ENCODE measurements at places on chromosomes 3 and 15. TPM values are rescaled to one million over a fixed set of nuclear protein-coding genes. Genes with fewer than 3 reads are reported as not detected.
A peak's percentile ranks its signal among the peaks of the same experiment; 100 is the strongest.

The GOLGA6L7 gene
- not detected for total RNA-seq

GRCh38 chr3:15606434-15606891 lies 4.9 kb downstream of the BTD start:
- DNase-seq, result no peak

DNA sequence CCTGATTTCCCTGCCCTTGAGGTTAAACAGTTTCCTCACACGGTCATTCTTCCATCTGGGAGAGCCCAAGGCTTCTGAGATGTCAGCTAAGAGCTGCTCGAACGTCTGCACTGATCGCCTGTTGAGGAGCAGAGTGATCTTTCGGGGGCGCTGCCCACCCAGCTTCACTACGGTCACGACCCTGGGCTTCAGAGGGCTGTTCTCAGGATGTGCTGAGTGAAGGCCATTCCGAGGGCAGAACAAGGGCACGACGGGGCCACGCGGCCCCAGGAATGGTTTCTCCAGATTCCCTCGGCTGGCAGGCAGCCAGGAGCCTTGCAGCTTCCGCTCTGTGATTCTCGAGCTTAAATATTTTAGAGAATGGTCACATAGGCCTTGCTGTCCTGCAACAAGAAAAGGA lies 25.7 kb downstream of the DCLK3 start:
- DNase-seq, result no peak

- DNase-seq, result no peak
Observed at GRCh38 chr15:82103468-82103867, 57.6 kb upstream of the MEX3B start.

The WDR73 gene
- 43.4 TPM for total RNA-seq

DNA sequence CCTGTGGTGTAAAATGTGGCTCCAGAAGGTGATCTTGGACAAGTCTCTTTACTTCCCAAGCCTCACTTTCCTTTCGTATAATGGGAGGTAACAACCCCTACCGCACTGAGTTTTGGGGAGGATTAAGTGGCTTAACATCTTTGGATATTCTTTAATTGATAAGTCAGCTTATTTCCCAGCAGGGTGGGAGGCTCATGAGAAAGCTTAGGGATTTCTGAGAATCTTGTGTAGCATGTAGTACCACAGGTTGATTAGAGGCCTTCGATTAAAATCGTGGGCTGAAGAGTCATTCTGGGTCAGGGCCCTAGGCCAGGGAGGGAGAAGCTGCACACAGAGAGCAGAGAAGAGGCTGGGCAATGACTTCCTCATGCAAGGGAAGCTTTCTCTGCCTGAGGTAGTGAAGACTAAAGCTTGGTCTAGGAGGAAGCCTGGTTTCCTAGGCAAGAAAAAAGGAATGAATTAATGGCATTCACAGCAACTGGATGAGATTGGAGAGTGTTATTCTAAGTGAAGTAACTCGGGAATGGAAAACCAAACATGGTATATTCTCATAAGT lies 1.5 kb upstream of the NMNAT3 start:
- no peak for DNase-seq

DNA sequence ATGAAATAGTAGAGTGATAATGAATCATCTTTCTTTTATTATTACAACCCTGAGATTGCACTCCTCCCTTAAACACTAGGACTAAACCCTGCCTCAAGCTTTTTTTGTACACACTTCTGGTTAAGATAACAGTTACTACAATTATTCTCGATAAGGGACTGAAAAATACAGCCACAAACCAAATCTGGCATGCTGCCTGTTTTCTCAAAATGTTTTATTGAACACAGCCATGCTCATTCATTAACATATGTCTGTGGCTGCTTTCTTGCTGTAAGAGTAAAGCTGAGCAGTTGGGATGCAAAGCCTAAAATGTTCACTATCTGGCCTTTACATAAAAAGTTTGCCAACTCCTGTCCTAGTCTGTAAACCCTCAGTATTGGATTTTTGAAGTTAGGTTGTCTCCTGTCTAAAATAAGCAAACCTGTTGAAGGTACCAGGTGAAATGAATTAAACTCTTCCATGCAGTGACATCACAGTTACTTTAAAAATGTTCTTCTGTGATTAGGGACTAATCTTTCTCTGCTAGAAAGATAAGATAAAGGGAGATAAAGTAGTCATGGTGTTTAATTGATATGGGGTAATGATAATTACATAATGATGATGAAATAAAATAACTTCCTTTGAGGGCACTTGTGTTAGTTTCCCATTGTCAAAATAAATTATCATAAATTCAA lies 218.2 kb downstream of the STXBP5L start:
- no peak for DNase-seq

- DNase-seq, result no peak
Observed at GRCh38 chr3:25025236-25025635, 402.8 kb upstream of the RARB start.

The ARHGAP31 gene
- total RNA-seq, result 8.3 TPM

- DNase-seq, result no peak
Observed at GRCh38 chr3:183507551-183507950, 48.0 kb downstream of the KLHL6 start.

DNA sequence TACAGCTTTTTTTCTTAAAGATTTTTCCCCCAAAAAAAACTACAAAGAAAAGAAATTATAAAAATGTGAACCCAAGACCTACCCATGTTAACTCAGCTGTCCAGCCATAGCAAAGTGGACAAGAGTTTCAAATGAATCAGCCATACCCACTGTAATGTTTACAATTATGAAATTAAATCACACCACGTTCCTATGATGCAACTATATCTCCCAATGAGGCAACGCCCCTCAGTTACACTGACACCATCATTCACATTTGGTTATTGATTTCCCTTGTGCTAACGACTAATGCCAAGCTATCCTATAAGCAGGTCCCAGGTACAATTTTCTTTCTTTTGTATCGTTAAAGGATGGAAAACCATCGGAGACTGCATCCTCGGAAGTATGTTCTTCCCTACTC lies 115.1 kb upstream of the ICE2 start:
- DNase-seq, result no peak

DNA sequence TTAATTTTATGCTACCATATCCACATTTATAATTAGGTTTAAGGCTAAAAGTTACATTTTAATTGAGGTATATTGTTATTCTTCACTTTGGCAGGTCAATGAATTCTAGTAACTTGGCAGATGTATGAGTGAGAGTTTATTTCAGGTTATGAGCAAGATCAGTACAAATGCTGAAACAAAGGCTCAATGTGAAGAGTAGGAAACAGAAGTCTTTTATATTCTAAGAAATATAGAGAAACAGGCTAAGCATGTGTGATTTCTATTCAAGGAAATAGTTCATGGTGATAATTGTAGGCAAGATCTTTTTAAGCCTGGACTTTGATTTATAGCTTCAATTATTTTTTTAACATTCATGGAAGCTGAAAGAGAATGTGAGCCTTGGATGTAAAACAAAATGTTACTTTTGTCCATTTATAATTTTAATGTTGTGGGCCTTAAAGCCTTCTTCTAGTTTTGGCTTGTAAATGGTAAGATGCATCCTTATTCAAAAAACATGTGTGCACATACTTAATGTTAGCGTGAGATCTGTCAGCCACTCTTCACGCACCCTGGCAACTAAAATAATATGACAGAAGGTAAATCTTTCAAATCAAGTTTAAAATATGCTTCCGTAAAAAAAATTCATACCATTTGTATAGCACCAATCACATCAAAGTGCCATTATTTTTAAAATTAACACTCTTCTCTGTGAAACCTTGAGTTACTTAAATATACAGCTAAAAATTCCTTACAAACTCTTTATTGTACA lies 22.8 kb upstream of the OSTN start:
- DNase-seq, result no peak

- no peak for DNase-seq
Observed at GRCh38 chr3:182305881-182306665, 487.2 kb upstream of the ATP11B start.

- no peak for DNase-seq
Observed at GRCh38 chr3:30813734-30814133, 80.7 kb downstream of the GADL1 start.

DNA sequence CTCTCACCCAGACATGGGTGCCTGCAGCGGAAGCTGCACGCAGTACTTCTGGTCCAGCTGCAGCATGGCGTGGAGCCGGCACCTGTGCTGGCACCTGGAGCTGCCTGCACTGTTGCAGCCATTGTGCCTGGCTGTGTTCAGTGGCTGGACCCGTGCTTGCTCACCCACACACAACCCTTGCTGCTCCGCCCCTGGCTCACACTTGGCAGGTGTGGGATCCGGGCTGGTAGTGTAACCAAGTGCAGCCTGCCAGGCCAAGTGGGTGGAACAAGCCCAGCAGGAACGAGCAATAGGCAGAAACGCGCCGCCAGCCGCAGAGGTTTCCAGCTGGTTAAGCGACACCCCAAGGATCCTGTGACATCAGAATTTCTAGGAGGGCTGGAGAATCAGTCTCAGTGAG lies 11.2 kb upstream of the SCAPER start:
- no peak for DNase-seq

DNA sequence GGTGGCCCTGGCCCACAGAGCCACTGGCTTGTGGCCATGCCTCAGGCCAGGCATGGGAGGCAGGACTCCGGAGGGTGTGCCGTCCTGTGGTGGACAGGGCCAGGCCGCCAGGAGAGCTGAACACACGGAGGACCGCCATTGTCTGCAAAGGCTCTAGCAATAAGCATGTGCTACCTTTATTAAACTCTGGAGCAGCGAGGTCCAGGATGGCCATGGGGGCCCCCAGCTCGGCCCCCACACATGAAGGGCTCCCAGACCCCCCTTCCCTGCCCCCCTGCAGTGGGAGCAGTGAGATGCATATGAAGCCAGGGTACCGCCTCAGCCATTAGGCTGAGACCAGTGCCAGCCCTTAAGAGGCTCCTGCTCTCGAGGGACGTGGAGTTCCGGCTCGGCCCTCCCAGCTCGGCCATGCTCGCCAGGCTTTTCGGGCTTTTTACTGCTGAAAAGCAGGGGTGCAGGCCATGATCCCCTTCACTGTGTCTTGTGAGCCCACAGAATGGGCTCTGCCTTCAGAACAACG lies 2.7 kb downstream of the AMIGO3 start:
- DNase-seq, result peak; percentile 18

DNA sequence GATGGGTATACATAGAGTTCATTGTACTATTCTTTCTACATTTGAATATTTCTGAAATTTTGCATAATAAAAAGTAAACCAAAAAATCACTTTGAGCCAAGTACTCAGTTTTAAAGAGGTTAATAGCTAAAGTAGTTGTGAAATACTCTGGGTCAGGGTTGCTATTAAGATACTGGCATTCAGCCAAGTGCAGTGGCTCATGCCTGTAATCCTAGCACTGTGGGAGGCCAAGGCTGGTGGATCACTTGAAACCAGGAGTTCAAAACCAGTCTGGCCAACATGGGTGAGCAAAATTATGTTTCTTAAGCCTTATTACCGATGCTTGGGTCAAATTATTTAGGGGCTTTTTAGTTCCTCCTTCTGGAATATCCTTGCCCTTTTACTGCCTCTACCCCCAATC lies 122.0 kb upstream of the MELTF start:
- no peak for DNase-seq

The GPR160 gene
- total RNA-seq, result 17.7 TPM

The CXCR6 gene
- total RNA-seq, result not detected

The ARPP21 gene
- total RNA-seq, result not detected

The GOLGA6L4 gene
- total RNA-seq, result 3.9 TPM

The TMC3 gene
- total RNA-seq, result not detected

DNA sequence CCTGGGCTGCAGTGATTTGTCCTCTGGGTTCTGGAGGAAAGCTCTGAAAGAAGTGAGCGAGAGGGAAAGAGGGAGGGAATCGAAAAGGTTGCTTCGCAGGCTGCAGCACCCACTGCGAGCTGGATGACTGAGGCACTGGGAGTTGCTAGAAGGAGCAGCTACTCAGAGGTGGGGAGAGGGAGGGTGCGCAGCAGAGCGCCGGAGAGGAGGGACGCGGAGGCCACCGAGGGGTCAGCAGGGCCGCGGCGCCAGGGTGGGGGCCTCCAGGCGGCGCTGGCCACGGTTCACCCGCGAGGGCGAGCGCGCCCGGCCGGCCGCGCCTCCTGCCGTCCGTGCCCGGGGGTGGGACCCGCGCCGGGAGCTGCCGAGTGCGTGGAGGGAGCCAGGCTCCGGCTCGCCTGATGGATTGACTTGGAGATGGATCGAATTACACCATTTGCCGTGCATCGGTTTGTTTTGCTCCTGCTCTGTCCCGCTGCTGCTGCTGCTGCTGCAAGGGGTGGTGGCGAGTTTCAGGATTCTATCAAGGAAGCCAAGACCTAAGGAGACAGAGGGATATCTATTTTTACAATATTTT lies at the start of gene SEMA6D:
TSS of gene SEMA6D (plus strand) at position 470 of the 577 bp plus-strand sequence. CDS start 42,294 bp downstream, outside the sequence.
- DNase-seq, result no peak

GRCh38 chr3:58588030-58588614 lies 10.9 kb upstream of the FAM107A start:
- DNase-seq, result no peak

DNA sequence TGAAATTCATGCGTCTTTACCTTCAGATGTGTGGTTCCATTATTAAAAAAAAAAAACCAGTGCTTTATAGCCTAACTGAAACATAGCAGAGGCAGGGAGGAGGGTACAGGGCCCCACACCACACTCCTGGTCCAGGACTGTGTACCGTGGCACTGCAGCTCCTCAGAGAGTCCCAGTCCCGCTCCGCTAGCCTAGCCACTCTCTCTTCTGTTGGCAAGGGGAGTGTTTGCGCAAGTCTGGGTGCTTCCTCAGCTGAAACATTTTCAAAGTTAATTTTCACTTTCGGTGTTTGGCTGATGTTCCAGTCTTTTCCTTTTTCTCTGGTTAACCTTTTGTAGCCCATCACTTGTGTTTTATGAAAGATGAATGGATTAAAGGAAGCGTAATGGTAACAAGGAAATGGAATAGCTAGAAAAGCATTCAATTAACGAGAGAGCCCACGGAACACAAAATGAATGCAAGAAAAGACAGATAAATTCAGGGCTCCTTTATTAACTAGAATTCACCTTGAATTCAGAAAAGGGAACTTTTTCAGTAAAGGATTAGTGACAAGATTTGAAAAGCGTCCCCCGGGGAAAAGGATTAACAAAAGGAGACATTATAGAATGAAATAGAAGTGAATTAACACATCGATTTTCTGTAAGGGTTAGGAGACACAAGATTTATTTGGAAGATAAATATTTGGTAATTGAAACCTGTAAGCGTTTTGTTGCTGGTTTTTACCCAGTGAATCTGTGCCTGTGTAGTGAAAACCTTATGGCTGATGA lies 177.0 kb downstream of the CACNA2D3 start:
- DNase-seq, result no peak

DNA sequence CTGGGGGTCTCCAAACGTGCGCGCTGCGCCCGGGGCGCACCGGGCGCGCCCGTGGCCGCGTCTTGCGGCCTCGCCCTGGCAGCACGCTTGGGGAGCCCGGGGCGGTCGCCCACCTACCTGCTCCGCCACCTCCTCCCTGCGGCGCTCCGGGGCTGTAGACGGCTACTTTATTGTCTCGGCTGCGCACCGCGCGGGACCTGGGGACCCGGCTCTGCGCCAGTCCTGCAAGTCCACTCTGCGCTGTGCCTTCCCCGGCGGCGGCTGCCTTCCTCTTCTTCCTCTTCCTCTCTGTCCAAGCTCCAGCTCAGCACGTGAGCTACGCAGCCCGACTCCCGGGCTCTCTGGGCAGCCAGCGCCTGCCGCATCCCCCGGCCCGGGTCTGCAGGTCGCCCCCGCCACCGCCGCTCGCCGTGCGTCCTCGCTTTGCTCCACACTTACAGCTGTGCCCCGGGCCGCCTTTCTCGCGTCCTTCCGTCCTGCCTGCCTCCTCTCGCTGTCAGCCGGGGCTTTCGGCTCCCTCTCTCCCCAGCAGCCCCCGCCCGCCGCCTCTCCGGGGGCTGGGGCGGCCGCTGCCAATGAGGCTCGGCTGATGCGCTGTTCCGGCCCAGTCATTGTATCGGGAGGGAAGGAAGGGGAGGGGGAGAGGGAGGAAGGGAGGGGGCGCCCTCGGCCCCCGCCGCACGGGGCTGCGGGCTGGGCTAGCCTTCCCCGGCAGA lies 156.4 kb upstream of the FRMD4B start:
- DNase-seq, result no peak

The HRG gene
- total RNA-seq, result not detected

Data from B cell (primary cell).